Neural cell (in vitro differentiated cells): ENCODE measurements at places on chromosomes 2 and 18. TPM values are rescaled to one million over a fixed set of nuclear protein-coding genes. Genes with fewer than 3 reads are reported as not detected.

ZNF396 gene
- polyA plus RNA-seq: 0.92 and 2.6 TPM in 2 replicates

CAPN14 gene
- polyA plus RNA-seq: 2.1 and 3.0 TPM in 2 replicates

LYG2 gene
- polyA plus RNA-seq: not detected in 2 replicates

RNF25 gene
- 86.0 and 107 TPM in 2 replicates for polyA plus RNA-seq

CXCR1 gene
- not detected in 2 replicates for polyA plus RNA-seq

IL36RN gene
- not detected in 2 replicates for polyA plus RNA-seq

DPYSL5 gene
- 111 and 157 TPM in 2 replicates for polyA plus RNA-seq

PLEKHH2 gene
- polyA plus RNA-seq: 0.50 and 1.1 TPM in 2 replicates

NTSR2 gene
- polyA plus RNA-seq: not detected in 2 replicates

GNLY gene
- polyA plus RNA-seq: not detected in 2 replicates

GRB14 gene
- 4.5 and 8.5 TPM in 2 replicates for polyA plus RNA-seq

TRIM43 gene
- not detected in 2 replicates for polyA plus RNA-seq

CRACDL gene
- 0.85 and 1.6 TPM in 2 replicates for polyA plus RNA-seq
